CD4-positive, alpha-beta memory T cell (primary cell): ENCODE measurements at places on chromosomes 11 and 22. TPM values are rescaled to one million over a fixed set of nuclear protein-coding genes. Genes with fewer than 3 reads are reported as not detected.
A peak's percentile ranks its signal among the peaks of the same experiment; 100 is the strongest.

DNA sequence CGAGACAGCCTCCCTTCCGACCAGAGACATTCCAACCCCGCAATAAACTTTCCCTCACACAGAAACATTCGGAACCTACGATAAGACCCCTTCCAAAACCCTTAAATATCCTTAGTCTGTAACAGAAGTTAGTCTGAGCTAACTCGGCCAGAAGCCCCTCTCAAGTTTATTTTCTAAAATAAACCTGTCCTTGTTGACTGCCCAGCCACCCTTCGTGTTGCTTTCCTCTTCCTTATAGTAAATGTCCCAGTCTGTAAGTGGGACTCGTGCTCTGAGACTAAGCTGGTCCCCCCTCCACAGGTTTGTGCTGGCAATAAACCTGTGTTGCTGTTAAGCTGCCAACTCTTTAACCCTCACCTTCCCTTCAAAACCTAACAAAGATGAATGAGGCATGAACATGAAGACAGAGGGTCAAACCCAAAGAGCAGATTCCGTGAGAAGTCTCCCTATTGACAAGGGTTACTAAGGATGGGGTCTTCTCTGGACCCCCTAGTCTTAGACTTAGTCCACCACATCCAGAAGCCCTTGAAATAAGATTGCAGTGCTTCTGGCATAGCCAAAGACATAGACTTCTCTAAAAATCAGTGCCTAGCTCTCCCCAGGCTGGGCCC is 18.2 kb downstream of the MIF start:
- DNase-seq, result no peak

DNA sequence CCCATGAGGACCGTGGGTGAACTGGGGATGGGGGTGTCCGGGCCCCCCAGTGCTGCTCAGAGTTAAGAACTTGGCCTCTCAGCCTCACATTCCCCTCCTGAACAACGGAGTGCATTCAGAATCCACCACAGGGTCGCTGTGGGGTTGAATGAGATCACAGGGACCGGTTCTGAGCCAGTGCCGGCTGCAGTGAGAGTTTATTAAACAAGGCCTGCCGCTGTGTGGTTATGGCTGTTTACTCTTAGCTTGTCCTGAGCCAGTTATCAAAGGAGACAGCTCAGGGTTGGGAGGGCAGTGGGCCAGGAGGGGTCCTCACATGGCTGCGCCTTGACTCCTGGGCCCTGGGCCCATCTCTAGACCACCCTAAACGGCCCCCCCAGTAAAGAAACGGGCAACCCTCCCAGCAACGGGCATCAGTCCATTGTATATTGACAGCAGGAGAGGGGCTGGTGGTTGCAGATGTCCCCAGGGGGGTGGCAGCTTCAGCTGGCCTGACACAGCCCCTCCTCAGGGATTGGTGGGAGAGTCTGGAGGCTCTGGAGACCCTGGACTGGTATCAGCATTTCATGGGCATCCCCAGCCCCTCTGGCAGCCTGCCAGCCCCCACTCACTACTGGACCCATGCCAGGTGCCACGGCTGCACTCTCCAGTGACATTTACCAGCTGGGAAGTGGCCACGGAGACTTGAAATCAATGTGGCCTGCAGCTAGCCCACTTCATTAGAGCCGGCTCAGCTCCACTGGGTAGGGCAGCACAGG is 15.1 kb upstream of the CABP7 start:
- no peak for DNase-seq

GRCh38 chr11:28491431-28491830 is 383.2 kb downstream of the METTL15 start:
- no peak for DNase-seq

- DNase-seq, result no peak
Measured at GRCh38 chr11:77026221-77026620, 8.0 kb upstream of the B3GNT6 start.

- DNase-seq, result peak; percentile 27
Measured at GRCh38 chr22:40451210-40451609, 80.8 kb downstream of the SGSM3 start.

DNA sequence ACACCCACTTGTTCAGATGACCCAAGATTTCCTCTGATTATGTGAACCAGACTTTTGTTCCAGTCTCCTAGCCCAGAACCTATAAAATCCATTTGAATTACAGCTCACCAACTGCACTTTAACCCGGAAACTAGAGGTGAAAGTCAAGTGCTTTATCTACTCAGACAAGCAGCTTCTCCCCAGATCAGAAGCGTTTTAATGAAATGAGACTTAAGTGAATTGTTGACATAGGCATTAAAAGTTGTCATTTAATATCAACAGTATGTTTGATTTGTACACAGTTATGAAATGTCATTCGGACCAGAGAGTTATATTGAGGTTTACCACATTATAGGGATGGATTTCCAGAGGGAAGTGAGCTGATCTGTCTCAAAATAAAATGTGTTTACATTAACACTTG is 52.0 kb downstream of the CADM1 start:
- DNase-seq, result no peak

DNA sequence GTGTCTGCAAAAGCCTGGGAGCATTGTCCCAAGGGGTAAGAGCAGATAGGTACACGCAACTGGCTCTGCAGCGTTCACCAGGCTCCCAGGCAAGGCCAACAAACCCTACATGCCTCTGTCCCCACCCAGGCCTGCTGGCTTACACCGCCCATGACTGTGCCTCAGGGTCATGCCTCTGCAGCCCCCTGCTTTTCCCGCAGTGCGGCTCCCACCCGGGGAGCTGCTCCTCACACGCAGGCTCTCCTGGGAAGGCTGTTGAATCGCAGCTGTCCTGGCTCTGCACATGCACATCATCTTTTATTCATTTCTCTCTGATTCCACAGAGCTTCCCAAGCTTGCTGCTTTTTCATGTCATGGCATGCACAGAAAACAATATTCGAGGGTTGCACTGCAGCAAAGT is 29.2 kb upstream of the B3GAT1 start:
- DNase-seq, result no peak

ESAM gene
- 1.8 TPM for total RNA-seq

FOLR3 gene
- total RNA-seq, result not detected

OR8G5 gene
- total RNA-seq, result not detected
